Lower lobe of right lung (tissue), 2 donors: ENCODE measurements at places on chromosomes 2 and 18. TPM values are rescaled to one million over a fixed set of nuclear protein-coding genes. Genes with fewer than 3 reads are reported as not detected.

DNA sequence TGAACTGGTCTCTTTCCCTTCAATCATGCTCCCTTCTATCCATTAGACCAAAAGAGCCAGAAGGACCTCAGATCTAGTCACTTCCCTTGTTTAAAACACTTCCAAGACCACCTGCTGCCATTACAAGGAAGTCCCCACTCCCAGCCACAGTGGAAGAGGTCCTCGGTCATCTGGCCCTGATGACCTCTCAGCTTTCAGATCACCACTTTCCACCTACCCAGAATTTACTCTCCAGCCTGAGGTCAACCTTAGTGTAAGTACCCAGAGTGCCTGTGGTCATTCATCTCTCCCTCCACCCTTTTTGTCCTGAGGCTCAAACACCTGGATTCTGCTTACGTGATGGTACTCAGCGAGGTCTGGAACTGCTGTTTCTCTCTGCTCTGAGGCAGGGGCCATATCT is 67.1 kb downstream of the MARCO start:
- H3K4me1 ChIP-seq, result no peaks in the 10 kb centered on the region
- DNase-seq, result no peak
- no peak overlapping the region for H3K4me3 ChIP-seq
- H3K36me3 ChIP-seq, result no peaks in the 10 kb centered on the region
- no peak overlapping the region for H3K27ac ChIP-seq
- peaks cover 30% of the 10 kb centered on the region for H3K27me3 ChIP-seq

GRCh38 chr18:48797841-48798255 is 152.9 kb downstream of the SMAD7 start:
- H3K4me1 ChIP-seq, result peaks cover 4% of the 10 kb centered on the region
- H3K27ac ChIP-seq, result no peak overlapping the region
- peaks cover 4% of the 10 kb centered on the region for H3K36me3 ChIP-seq
- no peaks in the 10 kb centered on the region for H3K27me3 ChIP-seq

DNA sequence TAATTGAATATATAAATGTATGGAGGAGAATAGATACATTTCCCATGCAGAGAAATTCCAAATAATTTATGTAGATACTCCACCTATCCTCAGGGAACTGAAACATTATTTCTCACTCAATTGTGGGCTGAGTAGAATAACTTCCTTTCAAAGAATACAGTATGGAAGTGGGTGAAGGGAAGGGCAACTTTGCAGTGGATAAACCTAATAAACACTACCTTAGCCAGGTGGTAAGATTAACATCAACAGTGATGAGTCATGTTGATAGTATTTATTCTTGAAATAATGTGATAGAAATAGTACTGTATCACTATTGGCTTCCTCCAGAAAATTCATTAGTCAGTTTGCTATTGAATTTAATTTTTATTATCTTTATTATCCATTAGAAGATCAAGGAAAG is 716.4 kb upstream of the CHAC2 start:
- H3K4me1 ChIP-seq, result no peaks in the 10 kb centered on the region
- H3K27ac ChIP-seq, result no peak overlapping the region
- H3K27me3 ChIP-seq, result no peaks in the 10 kb centered on the region
- DNase-seq, result no peak
- no peak overlapping the region for H3K4me3 ChIP-seq

DNA sequence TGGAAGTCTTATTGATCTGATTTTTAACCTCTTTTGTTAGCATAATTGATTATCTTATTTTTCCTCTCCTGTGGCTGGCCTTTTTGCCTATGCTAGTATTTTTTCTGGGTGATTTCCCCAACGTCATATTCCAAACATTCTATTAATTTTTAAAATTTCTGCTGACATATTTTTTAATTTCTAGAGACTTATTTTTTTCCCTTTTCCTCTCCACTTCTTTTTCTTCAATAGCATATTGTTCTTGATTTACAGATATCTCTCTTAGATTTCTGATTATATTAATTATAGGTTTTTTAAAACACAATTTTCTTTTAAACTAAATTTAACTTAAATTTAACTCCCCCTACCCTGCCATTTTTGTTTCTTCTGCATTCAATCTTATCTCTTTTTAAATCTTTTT is 47.2 kb upstream of the NR4A2 start:
- H3K27ac ChIP-seq, result no peak overlapping the region
- H3K4me1 ChIP-seq, result no peaks in the 10 kb centered on the region
- no peak overlapping the region for H3K4me3 ChIP-seq
- no peaks in the 10 kb centered on the region for H3K27me3 ChIP-seq

The DSG4 gene
- not detected for total RNA-seq

DNA sequence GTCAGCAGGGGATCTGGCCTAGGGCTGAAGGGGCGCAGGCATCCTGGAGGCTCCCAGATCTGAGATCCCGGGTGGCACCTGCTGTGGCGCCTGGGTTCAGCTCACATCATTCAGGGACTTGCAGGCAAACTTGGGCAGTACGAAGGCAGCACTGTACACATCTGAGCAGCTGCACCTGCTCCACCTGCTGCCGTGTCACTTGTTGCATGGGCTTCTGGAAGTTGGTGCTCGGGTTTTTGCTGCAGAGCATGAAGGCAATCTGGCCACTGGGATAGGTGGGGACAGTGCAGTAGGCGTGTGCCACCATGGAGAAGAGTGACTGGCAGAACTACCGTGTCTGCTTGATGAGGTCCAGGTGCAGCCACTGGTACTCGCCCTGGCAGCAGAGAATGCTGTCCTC is 48.6 kb downstream of the UGGT1 start:
- H3K4me1 ChIP-seq, result no peaks in the 10 kb centered on the region
- no peak overlapping the region for H3K27ac ChIP-seq
- H3K36me3 ChIP-seq, result peaks cover 98% of the 10 kb centered on the region
- H3K4me3 ChIP-seq, result no peak overlapping the region

The PTPN2 gene
- total RNA-seq, result 52.6 TPM

The LRRC30 gene
- total RNA-seq, result not detected

GRCh38 chr2:47264143-47264542 is 109.0 kb upstream of the STPG4 start:
- H3K27me3 ChIP-seq, result no peaks in the 10 kb centered on the region
- H3K4me1 ChIP-seq, result peaks cover 2% of the 10 kb centered on the region
- no peak overlapping the region for H3K27ac ChIP-seq

The TUBA3D gene
- total RNA-seq, result not detected

DNA sequence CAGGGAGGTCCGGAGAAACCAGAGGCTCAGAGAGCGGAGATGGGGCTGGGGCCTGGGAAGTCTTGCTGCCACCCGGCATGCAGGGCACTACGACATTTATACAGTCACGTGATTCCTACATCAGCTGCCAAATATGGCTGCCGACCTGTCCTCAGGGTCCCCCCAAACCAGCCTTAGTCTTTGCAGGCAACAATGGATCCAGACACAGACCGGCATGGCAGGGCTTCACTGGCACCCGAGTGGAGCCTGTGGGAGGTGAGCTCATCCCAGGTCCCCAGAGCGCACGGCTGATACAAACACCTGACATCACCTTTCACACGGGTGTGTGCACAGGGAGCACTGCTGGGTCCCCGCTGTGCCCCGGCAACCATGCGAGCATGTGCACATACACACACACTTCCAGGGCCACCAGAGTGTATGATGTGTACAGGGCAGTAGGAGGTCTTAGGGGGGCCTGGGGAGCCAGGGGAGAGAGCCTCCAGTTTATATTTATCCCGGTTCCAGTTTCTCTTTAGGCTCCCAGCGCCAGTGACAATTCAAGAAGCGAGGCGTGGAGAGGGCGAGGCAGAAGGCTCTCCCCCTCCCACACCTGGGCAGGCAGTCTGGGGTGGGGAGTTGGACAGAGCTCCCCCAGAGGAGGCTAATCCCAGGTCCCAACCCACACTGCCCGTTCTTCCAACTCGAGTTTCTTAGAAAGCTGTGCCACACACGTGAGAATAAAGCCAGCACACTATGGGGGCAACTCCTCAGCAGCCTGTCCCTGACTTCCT is 2.7 kb downstream of the SEMA4C start:
- DNase-seq, result no peak
- peak overlapping the region; percentile 97 for H3K4me3 ChIP-seq
- H3K27me3 ChIP-seq, result no peaks in the 10 kb centered on the region

The MAP4K4 gene
- total RNA-seq, result 68.4 TPM

The ANKRD36B gene
- 16.8 TPM for total RNA-seq

DNA sequence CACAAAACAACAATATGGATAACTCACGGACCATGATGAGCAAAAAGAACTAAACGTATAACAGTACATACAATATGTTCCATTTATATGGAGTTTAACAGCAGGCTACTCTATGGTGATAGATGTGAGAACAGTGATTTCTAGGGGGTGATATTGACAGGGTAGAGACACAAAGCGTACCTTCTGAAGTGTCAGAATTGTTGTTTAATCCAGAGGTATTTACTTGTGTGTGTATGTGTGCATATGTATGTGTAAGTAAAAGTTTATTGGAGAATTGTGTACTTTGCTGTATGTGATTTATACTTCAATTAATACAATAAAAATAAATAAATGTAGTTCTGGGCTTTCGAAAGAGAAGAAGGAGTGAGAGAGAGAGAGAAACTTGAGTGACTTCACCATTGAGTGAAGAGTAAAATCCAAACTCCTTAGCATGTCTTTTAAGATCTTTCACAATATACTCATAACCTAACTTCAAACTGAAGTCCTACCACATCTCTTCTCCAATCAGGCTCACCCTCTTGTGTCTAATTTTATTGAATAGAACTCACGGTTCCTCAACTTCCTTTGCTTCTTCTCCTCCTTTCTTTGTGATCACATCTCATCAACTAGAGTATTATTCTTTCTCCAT is 126.0 kb upstream of the KLF7 start:
- DNase-seq, result no peak
- H3K36me3 ChIP-seq, result no peaks in the 10 kb centered on the region
- no peaks in the 10 kb centered on the region for H3K27me3 ChIP-seq
- H3K27ac ChIP-seq, result no peak overlapping the region
- H3K4me3 ChIP-seq, result no peak overlapping the region

The C2orf66 gene
- total RNA-seq, result 0.21 TPM

The DGKD gene
- 69.3 TPM for total RNA-seq

- peaks cover 88% of the 10 kb centered on the region for H3K4me1 ChIP-seq
- H3K27ac ChIP-seq, result peak overlapping the region; percentile 82
- H3K4me3 ChIP-seq, result no peak overlapping the region
- H3K27me3 ChIP-seq, result no peaks in the 10 kb centered on the region
- no peak for DNase-seq
- peaks cover 28% of the 10 kb centered on the region for H3K36me3 ChIP-seq
These were observed 45.4 kb downstream of the ODC1 start for GRCh38 chr2:10402653-10403215.

DNA sequence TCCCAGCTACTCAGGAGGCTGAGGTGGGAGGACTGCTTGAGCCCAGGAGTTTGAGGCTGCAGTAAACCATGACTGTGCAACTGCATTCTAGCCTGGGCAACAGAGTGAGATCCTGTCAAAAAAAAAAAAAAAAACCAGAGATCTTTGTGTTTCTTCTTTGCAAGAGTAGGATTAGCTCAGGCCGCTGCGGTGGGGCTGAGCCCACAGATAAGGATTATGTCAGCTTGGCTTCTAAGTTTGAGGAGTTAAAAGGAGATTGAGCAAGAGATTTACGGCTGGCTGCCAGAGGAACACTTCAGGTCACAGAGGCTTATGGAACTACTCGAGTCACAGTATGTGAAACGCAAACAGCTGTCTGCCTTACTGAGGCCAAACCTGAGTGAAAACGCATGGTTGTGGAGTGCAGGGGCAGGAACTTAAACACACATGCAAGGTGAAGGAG is 146.7 kb upstream of the L3MBTL4 start:
- no peaks in the 10 kb centered on the region for H3K27me3 ChIP-seq
- peak; percentile 79 for DNase-seq
- H3K4me1 ChIP-seq, result peaks cover 25% of the 10 kb centered on the region
- H3K36me3 ChIP-seq, result no peaks in the 10 kb centered on the region
- no peak overlapping the region for H3K4me3 ChIP-seq

The GKN1 gene
- not detected for total RNA-seq

- no peak overlapping the region for H3K27ac ChIP-seq
- no peaks in the 10 kb centered on the region for H3K4me1 ChIP-seq
- no peak overlapping the region for H3K4me3 ChIP-seq
- H3K27me3 ChIP-seq, result no peaks in the 10 kb centered on the region
- no peak for DNase-seq
These were observed 84.7 kb downstream of the ALPK2 start for GRCh38 chr18:58544179-58544578.

The GRB14 gene
- 4.6 TPM for total RNA-seq

DNA sequence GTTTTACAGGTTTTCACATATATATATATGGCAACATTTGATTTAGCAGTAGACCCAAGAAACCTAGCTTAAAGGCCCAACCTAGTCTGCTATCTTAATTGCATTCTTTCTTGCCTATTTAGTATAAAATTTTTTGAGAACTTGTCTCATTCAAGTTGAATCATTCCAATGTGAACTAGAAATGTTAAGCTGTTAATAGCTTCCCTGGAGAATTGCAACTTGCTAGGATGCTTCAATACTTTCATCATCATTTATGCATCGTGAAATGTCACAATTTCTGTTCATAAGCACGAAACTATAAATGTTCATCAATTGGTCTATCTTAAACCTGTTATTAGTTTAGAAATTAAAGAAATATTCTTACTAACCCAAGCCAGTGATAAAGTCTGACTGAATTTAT is 217.6 kb downstream of the BABAM2 start:
- no peaks in the 10 kb centered on the region for H3K4me1 ChIP-seq
- H3K27ac ChIP-seq, result no peak overlapping the region
- no peaks in the 10 kb centered on the region for H3K27me3 ChIP-seq
- no peak overlapping the region for H3K4me3 ChIP-seq
- H3K36me3 ChIP-seq, result no peaks in the 10 kb centered on the region

DNA sequence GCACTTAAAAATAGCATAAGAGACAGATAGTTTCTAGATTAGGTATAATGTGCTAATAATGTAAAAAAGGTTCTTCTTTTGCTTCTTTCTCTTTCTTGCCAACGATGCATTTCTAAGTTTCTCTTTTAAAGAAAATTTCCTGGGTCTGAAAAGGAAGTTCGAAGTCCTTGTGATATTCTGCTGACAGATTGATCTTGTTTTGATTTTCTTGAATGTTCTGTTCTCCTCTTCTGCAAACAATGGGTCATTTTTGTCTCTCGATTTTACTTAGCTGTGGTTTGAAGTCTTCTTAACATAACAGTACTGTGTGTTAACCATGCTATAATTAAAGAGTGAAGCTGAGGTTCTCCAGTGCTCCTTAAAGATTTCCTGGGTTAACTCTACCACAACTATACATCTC is 61.1 kb upstream of the ACYP2 start:
- no peak overlapping the region for H3K4me3 ChIP-seq
- H3K27ac ChIP-seq, result no peak overlapping the region
- DNase-seq, result no peak

GRCh38 chr2:121147766-121148165 is 137.2 kb downstream of the TFCP2L1 start:
- DNase-seq, result no peak
- H3K4me1 ChIP-seq, result no peaks in the 10 kb centered on the region
- no peak overlapping the region for H3K4me3 ChIP-seq
- no peaks in the 10 kb centered on the region for H3K27me3 ChIP-seq
- H3K36me3 ChIP-seq, result no peaks in the 10 kb centered on the region
